Activated CD4-positive, alpha-beta T cell treated with anti-CD3 and anti-CD28 coated beads, Interleukin-2, amount 50 U/mL, for 1 hour (primary cell): ENCODE measurements at places on chromosomes 6 and 20.

- DNase-seq: no peak
These were observed 123.4 kb downstream of the TASP1 start for GRCh38 chr20:13515291-13515690.

DNA sequence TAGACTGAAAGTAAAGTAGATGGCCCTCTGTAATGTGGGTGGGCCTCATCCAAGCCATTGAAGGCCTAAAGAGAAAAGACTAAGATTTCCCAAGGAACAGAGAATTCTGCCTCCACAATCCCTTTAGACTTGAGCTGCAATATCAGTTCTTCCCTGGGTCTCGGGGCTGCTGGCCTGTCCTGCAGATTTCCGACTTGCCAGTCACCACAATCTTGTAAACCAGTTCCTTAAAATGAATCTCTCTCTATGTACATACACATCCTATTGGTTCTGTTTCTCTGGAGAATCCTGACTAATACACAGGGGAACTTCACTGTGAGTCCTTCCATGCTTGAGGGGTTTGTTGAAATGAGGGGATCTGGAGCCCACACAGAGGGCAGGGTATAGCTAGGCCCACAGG is 12.9 kb downstream of the CCDC170 start:
- no peak for DNase-seq

DNA sequence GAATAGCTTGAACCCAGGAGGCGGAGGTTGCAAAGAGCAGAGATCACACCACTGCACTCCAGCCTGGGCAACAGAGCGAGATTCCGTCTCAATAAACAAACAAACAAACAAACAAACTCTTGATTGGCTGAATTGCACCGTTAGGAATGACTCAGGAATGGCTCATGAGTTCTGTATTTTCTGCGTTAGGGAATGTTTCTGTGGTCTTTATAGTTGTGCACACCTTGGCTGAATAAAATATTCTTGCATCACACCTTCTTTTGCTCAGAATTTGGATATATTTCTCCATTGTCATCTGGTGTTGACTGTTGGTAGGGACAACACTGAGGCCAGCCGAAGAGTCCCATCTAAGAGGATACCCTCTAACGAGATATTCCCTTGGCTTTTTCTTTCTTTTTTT is 19.6 kb upstream of the PI16 start:
- no peak for DNase-seq

DNA sequence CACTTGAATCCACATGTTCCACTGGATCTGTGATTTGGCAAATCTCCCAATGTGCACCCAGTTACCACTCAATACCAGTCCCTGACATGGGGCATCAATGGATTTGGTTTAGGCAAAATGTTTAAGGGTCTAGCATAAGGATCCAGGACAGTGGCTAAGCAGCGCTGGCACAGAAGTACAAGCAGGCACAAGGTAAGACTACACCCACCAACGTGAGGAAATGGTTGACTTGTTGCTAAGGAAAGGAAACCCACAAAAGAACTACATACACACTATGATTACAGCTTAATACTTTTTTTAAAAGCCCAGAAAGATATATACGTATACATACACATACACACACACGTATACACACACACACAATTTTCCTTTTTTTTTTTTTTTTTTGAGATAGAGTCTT is 79.0 kb downstream of the DNAAF9 start:
- DNase-seq: no peak

- no peak for DNase-seq
These were observed 52.2 kb upstream of the FAM83C start for GRCh38 chr20:35344354-35344837.
